ENCODE measurements at places on chromosomes 5 and 9.

GRCh38 chr5:1638658-1639400 is 115.1 kb upstream of the LPCAT1 start:
- DNase-seq = no peak

DNA sequence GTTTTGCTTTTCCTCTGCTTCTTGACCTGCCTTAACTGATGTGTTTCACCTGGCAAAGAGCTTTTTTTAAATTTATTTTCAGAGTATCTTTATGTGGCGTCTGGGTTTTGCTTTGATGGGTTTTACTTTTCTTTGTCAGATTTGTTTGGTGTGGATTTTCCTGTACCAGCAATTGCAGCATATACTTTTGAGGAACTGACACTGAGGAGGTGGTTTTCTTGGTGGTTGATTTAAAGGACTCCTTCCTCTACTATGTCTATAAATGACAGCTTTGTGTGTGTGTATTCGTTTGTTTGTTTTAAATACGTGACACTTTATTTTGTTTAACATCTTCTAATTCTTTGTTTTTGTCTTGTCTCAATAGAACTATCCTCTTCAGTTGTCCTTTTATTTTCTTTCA is 1071.9 kb upstream of the ARRDC3 start:
- DNase-seq = no peak

- DNase-seq = no peak
Observed at GRCh38 chr5:102760815-102761214, 5.7 kb downstream of the PAM start.

DNA sequence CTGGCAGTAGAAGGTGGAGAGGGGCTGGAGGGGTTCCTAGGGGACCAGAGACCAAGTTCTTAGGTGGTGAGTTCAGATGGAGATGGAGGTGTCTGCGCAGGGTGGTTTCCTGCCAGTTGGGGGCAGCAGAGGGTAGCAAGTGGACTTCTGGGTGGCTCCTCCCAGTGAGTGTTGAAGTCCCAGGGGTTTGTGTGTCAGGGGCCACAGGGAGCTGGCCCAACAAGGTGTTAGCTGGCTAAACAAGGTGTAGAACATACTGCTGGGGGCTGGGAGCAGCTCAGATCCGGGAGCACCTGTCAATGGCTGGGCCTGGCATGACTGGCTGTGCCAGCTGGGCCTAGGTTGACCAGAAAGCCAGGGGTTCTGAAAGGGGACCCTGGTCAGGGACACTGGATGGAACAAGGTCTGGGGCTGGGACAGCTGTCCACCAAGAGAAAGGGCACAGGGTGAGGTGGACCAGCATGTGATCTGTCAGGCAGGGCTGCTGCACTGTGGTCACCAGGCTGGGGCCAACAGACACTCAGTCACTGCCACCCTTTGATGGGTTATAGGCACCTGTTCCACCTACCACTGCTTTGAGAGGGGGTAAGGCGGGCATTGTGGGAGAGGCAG is 35.6 kb downstream of the DAB2IP start:
- no peak for DNase-seq

DNA sequence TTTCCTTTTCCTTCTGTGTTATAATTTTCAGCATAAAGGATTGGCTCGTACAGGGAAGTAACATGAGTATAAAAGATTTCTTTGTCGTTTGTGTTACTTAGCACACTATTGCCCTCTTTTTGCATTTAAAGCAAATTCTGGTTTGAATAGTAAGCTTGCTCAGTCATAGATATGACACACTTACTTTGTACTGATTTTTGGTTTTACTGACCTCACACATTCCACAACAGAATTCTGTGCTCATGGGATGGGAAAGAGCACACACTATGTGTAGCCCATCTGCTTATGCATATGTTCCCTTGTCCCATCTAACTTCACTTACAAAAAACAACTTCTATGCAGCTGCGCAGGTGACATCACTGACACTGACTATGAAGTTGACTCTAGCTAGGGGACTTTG is 111.9 kb upstream of the MTAP start:
- no peak for DNase-seq

DNA sequence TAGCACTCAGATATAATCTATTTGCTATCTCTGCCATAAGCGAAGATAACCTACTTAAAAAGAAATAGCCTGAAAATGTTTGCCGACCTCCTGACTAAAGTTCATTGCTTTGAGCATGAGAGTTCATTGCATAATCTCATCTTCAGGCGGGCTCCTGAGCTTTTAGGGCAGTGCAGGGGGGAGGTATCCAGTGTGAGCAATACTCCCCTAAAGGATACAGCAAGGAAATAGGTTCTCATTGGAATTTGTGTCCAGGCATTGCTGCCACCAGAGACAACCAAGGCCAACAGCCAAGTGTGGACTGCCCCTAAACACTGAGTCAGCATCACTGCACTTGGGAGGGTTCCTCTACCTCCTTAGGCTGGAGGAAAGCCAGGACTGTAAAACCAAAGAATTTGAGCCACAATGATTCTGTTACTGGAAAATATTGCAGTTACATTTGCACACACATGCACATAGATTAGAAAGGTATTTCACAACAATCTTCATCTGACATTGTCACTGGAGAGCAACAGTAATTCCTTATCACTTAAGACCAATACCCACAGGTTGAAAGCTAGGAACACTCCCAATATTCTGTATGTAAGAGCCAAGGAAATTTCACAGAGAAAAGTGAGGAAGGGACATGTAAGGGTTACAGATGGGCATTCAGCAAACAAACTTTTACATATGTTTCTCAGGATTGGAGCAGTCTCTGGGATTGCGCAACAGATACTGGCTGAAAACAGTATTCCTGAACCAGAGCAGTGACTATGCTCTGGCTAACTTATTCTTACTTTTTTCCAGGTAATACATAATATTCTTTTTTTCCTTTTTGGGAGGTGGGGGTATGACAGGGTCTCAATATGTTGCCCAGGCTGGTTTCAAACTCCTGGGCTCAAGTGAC is 98.6 kb upstream of the TLE1 start:
- no peak for DNase-seq

GRCh38 chr5:81904166-81904565 is 67.7 kb upstream of the ATG10 start:
- DNase-seq = no peak

DNA sequence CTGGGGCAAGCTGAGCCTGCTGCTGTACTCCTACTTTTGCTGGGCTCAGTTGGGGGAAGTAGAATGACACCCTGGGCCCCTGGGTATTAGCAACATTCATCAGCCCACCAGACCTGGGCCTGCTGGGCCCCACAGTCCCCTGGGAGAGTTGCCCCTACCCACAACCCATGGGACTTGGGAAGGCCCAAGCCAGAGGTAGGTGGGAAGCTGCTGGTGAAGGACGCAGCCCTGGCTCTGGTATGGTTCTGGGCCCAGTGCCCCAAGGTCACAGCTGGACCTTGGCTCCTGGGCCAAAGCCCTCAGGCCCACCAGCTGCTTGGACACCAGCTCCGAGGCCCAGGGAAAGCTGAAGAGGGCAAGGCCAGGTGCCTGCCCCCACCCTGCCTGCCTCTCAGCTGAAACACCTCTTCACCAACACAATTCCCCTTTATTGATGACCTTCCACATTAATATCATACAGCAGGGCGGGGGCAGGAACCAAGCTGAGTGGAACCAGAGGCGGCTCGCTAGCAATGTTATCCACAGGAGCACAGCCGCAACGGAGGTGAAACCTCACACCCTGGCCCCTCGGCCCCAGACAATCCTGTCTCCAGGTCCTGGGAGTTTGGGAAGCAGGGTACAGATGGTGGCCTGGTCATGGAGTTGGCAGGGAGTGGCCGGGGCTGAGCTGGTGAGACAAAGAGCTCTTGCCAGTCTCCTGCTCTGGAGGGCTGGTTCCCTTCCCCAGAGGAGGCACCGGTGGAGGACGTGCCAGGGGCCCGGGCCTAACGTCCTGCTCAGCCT is 13.7 kb downstream of the DOLPP1 start:
- DNase-seq = no peak

DNA sequence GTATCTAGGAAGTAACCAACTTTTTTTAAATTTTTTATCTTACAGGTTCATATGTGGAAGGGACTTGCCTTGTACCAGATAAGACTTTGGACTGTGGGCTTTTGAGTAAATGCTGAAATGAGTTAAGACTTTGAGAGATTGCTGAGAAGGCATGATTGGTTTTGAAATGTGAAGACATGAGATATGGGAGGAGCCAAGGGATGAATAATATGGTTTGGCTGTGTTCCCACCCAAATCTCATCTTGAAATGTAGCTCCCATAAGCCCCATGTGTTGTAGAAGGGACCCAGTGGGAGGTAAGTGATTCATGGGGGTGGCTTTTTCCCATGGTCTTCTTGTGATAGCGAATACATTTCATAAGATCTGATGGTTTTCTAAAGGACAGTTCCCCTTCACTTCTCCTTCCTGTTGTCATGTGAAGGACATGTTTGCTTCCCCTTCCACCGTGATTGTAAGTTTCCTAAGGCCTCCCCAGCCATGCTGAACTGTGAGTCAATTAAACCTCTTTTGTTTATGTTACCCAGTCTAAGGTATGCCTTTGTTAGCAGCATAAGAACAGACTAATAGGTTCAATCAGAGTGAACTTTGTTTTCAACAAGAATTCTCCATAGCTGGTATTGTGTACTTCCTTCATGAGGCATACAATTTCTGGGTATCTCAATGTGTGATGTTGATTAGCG is 535.6 kb upstream of the MEF2C start:
- no peak for DNase-seq

- no peak for DNase-seq
Observed at GRCh38 chr5:43601454-43602260, 1.3 kb upstream of the NNT start.

GRCh38 chr5:94337617-94338016 is 280.8 kb downstream of the KIAA0825 start:
- DNase-seq = no peak

- no peak for DNase-seq
Observed at GRCh38 chr9:137298401-137299202, 3.5 kb downstream of the NRARP start.

GRCh38 chr5:38509185-38509584 is 47.3 kb downstream of the LIFR start:
- DNase-seq = no peak

DNA sequence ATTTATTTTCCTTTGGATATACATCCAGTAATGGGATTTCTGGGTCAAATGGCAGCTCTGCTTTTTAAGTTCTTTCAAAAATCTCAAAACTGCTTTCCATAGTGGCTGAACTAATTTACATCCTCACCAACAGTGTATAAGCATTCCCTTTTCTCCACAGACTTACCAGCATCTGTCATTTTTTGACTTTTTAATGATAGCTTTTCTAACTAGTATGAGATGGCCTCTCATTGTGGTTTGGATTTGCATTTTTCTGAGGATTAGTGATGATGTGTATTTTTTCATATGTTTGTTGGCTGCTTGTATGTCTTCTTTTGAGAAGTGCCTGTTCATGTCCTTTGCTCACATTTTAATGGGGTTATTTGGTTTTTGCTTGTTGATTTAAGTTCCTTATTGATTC is 90.0 kb upstream of the HMHB1 start:
- DNase-seq = no peak

All from central memory CD4-positive, alpha-beta T cell (primary cell).